ENCODE measurements at places on chromosomes 12 and 14.

DNA sequence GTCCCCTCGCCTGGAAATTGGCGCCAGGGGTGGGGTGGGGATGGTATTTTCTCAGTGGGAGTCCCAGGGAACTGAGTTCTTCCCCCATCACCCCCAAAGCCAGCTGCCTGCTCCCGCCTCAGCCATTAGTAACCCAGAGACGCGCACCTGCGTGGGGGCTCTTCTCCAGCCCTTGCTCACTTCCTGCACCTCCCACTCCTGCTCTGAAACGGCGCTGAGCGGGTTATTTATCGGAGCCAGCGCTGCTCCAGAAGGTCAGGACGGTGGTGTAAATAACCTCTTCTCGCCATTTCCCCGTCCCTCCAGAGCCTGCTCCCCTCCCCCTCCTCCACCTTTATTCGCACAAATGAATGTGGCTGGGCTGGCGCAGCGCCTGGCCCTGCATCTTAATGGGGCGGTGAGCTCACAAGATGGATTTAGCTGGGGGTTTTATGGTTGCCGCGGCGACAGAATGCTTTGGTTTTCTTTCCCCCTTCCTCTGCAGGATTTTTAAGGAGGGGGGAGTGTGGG lies 12.2 kb downstream of the GPR84 start:
- DNase-seq = no peak

GRCh38 chr12:54579696-54580333 lies 8.6 kb downstream of the PPP1R1A start:
- DNase-seq = peak; percentile 39

DNA sequence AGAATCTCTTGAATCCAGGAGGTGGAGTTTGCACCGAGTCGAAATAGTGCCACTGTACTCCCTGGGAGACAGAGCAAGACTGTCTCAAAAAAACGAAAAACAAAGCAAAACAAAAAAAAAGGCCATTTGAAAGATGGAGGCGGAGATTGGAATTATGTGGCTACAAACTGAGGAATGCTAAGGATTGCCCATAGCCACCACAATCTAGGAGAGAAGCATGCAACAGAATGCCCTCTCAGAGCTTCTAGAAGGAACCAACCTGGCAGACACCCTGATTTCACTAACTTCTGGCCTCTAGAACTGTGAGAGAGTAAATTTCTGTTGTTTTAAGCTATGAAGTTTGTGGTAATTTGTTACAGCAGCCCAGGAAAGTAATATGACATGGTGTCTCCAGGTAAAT lies 50.1 kb upstream of the LIMA1 start:
- DNase-seq = no peak

- DNase-seq = no peak
These were observed 1074.1 kb downstream of the AACS start for GRCh38 chr12:126139355-126139754.

DNA sequence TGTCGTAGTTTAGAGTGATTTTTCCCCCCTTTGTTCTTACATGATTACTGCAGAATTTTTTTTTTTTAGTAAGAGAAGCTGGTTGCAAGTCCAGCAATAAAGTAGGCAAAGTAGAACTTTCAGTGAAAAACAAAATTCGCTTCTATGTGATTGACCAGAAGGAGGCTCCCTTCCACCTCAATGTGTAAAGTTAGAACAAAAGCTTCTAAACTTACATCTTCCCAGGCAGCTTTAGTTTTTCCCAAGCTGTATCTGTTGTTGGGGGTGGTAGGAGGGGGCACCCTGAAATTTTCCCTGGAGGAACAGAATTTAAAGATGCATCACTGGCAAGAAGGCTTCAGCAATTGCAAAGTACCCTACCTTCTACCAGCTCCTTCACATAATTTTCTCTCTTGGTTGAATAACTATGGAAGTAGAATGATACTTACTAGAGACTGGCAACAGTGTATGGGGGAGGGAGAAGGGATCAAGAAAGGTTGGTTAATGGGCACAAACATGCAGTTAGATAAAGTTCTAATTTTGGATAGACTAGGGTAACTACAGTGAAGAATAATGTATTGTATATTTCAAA lies 87.3 kb upstream of the E2F7 start:
- DNase-seq = no peak

- no peak for DNase-seq
These were observed 33.2 kb upstream of the KCNH3 start for GRCh38 chr12:49505672-49506071.

DNA sequence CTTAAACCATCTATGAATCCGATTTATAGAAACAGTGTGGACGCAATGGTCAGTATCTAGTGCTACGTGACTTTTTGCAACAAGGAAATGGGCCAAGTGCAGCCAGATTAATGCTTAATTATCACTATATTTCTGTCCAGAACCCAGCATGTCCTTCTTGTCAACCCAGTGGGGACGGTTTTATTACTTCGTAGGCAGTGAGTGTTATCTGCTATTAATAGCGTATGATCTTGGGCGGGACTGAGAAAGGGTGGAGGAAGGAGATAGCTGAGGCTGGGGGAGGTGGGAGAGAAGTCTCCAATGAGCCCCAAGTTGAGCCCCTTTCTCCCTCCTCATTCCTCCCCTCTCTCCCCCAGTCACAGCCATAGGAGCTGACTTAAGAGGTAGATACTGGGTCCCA lies 59.7 kb upstream of the FAM222A start:
- no peak for DNase-seq

- DNase-seq = no peak
These were observed 89.2 kb upstream of the DYNC1H1 start for GRCh38 chr14:101875041-101875726.

- DNase-seq = no peak
These were observed 3.9 kb downstream of the BCAT1 start for GRCh38 chr12:24945039-24945438.

DNA sequence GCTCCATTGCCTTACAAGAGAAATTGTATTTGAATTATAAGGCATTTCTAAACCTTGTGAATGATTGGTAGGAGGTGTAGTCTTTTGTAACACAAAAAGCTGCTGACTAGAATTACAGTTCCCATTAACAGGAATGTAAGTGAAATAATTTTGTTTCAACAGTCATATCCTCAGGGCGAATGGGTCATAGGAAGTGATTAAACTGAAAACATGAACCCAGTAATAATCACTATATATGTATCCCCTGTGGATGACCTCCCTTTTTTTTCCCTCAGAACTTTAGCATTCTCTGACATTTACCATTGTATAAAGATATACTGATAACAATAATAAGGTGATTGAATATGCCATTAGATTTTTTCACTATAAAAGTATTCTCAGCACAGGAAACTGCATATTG lies 312.3 kb downstream of the ATP23 start:
- DNase-seq = no peak

- no peak for DNase-seq
These were observed 125.0 kb upstream of the CCND2 start for GRCh38 chr12:4148418-4149056.

- no peak for DNase-seq
These were observed 212.8 kb upstream of the KITLG start for GRCh38 chr12:88793096-88793495.

DNA sequence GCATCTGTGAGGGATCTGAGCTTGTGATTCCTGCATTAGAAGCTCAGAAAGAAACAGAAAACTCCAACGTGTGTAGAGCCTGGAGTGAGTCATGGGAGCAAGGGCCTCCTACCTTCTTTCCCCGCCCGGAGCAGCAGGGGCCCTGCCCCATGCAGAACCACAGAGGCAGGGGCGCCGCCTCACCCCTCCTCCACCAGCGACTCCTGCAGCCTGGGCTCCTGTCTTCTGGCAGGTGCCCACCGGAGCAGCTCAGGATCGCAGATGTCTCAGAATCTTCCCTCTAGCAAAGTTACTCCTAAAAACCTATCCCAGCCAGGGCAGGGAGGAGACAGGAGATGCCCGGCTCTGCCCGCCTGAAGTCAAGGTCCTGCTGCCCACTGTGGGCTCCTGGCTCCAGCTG lies 58.7 kb downstream of the STX2 start:
- no peak for DNase-seq

DNA sequence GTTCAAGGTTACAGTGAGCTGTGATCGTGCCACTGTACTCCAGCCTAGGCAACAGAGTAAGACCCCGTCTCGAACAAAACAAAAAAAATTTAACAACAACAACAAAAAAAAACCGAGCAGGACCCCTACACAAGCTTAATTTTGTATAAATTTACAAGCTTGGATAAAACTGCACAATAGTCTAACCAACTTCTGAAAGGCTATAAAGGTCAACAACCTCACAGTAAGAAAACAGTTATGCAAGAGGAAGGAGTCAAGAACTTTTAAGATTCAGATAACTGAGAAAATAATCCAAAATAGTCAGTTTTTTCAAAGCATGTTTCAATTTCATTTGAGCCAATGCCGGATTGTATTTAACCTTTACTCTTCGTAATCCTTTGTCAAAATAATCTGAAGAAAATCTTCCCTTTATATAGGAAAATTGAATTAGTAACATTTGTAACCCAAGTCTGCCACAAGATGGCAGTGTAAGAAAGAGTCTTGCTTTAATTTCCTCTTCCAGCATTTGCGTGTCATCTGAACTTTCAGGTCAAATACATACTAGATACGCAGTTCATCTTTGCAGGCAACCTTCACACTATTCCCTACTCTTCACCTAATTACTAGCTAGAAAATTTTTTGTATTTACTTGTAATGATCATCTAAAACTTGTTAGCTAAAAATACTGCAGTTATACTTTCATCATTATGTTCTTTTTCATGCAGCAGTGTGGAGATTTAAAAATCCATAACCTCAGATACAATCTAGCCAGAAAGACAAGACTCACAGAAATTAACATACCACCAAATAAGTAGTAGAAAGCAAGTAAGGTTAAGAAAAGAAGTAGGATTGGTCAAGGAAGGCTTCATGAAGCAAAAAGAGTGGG lies 5.8 kb downstream of the CCNB1IP1 start:
- no peak for DNase-seq

DNA sequence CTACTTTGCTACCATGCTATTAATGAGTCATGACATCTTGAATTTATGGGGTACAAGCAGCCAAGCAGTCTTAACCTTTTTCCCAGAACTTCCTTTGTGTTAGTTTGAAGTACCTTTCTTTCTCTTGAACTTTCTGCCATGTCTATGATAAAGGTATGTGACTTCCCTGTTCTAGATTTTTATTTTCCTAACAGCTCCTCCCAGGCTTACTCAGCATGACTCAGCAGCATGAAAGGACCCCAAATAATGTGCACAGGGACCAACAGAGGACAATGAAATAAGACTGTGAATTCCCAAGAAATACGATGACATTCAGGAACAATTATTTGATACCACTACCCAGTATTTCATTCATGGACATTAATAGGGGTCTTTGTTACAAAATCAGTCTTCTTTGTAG lies 60.0 kb downstream of the TTC6 start:
- DNase-seq = no peak

DNA sequence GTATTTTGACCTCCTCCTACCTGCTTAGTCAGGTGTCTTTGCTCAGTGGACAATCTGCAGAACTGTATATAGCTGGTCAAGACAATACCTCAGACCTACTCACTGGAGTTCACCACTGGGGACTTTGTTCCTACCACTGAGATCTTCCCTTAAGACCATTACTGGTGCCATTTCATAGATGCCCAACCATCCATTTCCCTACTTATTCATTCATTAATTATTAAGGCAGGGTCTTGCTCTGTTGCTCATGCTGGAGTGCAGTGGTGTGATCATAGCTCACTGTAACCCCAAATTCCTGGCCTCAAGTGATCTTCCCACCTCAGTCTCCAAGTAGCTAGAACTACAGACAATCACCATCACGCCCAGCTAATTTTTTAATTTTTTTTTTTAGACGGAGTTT lies 22.8 kb upstream of the CRADD start:
- no peak for DNase-seq

- DNase-seq = no peak
These were observed 20.2 kb downstream of the CCDC177 start for GRCh38 chr14:69554500-69554899.

- DNase-seq = no peak
These were observed 16.1 kb upstream of the GNG2 start for GRCh38 chr14:51844081-51844881.

DNA sequence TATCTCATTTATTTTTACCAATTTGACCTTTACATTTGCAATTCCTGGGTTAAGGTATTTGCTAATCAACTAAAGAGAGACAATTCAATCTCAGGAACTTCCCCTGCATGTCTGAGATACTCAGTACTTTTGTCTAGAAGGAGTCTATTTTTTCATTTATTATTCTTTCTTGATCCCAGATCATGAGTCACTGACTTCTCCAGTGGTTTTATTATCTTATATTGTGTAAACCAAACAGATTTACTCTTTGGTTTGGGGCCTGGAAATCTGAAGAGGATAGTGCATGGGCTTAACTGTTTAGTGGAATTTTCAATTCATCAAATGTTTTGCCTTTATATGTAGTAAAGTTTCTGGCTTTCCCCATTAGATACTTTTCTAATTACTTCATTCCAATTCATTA lies 185.4 kb downstream of the ALG10B start:
- DNase-seq = no peak

DNA sequence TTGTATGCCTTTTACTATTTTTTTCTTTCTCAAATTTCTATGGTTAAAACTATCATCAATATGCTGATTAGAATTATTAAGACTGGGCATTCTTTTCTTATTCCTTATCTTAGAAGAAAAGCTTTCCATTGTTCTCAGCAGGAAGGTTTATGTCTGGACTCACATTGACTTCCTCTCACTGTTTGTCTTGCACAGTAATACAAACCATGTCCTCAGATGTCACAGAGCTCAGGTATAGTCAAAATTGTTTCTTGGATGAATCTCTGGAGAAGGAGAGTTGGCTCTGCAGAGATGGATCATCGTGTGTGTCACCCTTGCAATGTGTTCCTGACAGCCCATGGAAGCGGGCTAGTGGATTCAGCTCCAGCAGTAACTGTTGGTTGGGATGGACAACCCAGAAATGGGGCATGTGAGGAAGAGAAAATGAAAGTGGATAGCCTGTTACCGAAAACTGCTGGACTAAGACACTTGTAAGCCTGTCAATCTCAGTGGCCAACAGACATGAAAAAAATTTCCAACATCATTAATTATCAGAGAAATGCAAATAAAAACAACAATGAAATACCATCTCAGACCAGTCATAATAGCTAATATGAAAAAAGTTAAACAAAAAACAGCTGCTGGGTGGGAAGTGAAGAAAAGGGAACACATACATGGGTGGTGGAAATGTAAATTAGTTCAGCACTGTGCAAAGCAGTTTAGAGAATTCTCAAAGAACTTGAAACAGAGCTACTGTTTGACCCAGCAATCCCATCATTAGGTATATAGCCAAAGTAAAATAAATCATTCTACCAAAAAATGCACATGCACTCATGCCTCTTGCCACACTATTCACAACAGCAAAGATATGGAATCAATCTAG lies 967.8 kb downstream of the TMEM121 start:
- DNase-seq = no peak

DNA sequence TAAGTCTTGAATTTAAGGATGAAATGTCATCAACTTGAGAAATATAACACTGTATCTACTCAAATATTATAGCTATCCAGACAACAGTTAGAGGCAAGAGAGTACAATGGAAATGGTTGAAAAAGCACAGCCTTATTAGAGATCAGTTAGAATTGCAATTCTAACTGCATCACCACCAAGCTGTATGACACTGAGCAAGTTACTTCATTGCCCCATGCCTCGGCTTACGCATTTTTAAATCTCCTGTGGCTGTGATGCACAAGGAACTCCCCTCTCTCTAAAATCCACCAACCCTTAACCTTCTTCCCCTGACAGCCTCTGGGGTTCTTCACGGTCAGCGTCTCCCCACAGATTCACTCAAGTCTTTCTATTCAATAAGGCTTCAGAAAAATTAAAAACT lies 75.1 kb downstream of the MED13L start:
- DNase-seq = no peak

Measured in GOT3 (cell line).